DMS153 (cell line): ENCODE measurements at places on chromosomes 5 and 9.

- no peak for DNase-seq
Measured at GRCh38 chr5:86039351-86039750, 578.4 kb upstream of the COX7C start.

GRCh38 chr9:36037549-36038122 is 923 bp downstream of the RECK start:
- DNase-seq, result no peak

DNA sequence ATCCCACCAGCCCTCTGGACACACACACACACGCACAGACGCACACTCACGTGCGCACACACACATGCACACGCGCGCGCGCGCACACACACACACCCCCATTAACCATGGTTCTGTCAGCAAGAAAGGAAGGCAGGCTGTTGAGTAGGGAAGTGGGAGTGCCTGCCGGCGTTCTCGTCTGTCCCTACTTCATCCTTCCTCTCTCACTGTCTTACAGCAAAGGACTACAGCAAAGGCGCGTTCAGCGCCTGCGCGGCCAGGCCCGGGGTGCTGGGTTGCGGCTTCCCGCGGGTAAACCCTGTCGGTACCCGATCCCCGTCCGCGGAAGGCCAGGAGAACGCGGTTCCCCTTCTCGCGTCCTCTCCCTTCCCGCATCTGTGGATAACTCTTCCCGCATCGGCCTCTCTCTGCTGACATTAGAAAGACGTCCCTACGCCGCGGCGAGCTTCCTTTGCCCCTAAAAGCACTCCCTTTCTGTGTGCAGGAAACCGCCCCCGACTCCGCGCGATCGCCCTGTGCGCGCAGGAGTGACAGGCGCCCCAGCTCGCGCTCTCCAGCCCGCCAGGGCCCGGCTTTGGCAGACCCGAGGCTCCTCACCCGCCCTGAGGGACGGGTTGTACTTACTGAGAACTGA is 219.2 kb downstream of the AGTPBP1 start:
- DNase-seq, result peak; percentile 30

DNA sequence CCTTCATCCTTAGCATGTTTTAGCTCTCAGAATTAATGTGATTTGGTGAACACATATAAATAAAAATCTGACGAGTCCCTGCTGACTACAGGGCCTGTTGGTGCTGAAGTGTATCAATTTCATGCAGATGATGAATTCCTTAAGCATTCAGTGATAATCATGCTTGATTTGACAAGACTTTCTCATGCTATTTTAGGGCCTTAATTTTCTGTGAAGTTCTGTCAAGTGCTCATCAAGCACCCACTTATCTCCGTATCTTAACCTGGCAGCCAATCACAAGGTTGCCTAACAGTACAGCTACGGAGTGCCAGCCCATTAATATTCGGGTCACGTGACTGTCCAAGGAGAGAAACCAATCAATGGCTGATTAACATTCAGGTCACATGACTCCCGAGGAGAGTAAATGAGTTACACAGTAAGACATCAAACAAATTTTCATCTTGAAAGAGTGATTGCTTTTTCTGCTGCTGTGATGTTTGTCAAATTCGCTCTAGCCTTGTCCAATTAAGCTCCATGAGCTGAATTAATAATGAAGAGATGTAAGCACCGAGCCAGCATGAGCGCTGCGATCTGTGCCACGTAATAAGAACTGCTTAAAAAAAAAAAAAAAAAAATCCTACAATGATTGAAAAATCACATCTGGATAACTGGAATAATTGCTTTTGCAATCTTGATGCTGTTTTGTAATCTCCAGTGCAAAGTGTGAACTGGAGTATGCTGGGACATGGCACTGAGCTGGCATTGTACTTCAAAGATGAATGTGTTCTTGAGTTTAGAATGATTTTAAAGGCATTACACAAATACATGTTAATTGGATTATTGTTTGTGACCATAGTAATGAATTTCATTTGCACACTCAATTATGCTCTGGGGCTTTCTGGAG is 104.3 kb upstream of the SPATA31D4 start:
- DNase-seq, result no peak

- no peak for DNase-seq
Measured at GRCh38 chr9:1320607-1321195, 270.5 kb downstream of the DMRT2 start.

- DNase-seq, result no peak
Measured at GRCh38 chr5:145903113-145903512, 30.3 kb upstream of the GRXCR2 start.

GRCh38 chr9:72872718-72873117 is 80.1 kb downstream of the ALDH1A1 start:
- no peak for DNase-seq

- no peak for DNase-seq
Measured at GRCh38 chr9:69785757-69786156, 25.9 kb upstream of the PTAR1 start.

GRCh38 chr5:74240783-74241750 is 399.5 kb downstream of the ENC1 start:
- DNase-seq, result no peak
